ENCODE measurements at places on chromosomes 6 and 20. TPM values are rescaled to one million over a fixed set of nuclear protein-coding genes. Genes with fewer than 3 reads are reported as not detected.

DNA sequence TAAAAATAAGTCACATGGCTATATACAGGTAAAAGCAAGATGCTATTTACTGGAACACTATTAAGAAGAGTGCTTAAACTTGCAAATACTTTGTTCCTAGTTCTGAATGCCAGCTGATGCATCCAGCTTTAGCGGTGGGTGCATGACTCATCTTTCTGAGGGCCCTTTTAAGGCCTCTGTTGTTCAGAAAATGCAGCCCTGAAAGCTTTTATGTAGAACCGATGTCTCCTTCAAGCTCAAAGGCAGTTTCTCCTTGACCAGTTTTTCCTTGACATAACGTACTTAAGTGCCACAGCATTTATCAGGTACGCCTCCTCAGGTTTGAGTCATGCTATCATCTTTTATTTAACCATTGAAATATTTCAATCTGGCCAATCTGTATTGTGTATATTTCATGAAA lies 82.8 kb downstream of the MLIP start:
- DNase-seq: peak; percentile 10

- DNase-seq: no peak
Observed at GRCh38 chr20:2349801-2350200, 30.9 kb upstream of the TGM6 start.

GRCh38 chr20:57326667-57327455 lies 2.7 kb upstream of the SPO11 start:
- peak; percentile 31 for DNase-seq

GRCh38 chr6:88910922-88911778 lies 52.3 kb downstream of the RNGTT start:
- no peak for DNase-seq

DNA sequence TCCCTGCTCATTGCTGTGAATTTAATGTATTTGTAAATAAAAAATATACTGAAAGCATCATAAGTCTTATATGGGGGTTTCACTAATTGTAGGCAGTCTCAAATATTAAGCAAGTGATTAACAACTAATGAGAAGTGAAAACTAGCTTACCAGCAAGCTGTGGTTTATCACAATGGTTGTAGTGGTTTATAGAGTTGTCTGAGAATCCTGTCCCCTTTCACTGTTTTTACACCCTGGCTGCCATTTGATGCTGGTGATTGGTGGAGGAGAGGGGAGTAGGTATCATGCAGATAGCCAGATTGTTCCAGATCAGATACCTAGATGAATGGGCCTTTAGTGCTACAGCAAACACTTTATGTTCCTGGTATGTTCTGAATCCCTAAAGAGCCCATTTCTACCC lies 6.0 kb downstream of the MKKS start:
- DNase-seq: no peak

DNA sequence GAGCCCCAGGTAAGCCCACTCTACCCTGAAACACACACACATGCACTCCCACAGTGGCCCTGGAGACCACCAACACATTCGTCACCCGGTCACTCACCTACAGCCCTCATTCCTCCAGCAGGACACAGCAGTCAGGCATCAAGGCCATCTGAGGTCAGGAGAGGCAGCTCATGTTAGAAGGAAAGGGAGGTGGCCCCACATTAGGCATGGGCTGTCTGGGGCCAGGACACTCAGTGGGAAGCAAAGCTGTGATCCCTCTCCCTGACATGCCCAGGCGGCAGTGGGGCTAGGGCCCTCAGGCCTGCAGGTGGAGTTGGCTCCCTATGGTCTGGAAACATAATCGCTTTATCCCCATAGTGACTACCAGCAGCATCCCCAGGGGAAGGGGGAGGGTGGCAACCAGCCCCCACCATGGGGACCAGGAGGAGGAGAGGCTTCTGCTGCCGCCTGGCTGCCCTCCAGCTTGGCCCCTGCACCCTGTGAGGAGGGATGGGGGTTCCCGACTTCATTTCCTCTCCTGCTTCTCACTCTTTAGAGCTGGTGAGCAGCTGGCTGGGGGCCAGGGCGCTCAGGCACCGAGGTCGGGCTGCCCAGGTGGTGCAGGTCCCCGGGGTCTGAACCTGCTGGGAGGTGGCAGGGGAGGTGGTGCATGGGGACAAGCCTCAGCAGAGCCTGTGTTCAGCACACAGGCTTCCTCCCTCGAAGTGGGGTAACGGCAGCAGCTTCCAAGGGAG lies 76.6 kb upstream of the CST7 start:
- DNase-seq: no peak

GRCh38 chr6:20943040-20943627 lies 408.9 kb downstream of the CDKAL1 start:
- no peak for DNase-seq

DNA sequence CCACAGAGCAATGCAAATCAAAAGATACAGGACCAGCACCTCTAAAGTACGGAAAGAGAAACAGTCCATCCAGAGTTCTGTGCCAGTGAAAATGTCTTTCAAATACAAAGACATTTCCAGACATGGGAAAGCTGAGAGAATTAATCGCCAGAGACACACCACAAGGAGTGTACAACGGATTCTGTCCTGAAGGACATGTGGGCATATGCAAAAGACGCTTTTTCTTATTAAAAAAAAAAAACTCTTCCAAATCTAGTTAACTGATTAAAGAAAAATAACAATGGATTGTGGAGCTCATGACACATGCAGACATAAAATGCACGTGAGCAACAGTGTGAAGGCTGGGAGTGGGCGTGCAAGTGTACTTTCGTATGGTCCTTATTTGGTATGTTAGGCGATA lies 22.8 kb downstream of the KIF25 start:
- no peak for DNase-seq

- DNase-seq: no peak
Observed at GRCh38 chr6:73722318-73723060, 26.5 kb downstream of the CD109 start.

DNA sequence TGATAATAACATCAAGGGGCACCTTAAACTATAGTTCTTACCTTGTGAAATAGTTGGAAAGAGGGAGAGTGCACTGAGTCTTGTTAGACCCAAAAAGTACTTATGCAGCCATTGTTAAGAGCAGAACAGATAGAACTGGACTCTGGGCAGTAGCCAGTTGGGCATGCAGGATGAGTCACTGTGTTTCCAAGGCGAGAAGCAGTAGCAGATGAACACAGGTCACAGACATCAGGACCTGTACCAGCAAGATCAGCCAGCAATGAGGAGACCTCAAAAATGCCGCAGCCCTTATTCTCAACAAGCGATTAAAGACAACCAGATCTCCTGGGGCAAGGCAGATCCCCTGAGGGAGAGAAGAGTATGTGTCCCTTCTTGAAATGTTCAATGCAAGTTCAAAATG lies 79.0 kb downstream of the SAMD3 start:
- no peak for DNase-seq

DNA sequence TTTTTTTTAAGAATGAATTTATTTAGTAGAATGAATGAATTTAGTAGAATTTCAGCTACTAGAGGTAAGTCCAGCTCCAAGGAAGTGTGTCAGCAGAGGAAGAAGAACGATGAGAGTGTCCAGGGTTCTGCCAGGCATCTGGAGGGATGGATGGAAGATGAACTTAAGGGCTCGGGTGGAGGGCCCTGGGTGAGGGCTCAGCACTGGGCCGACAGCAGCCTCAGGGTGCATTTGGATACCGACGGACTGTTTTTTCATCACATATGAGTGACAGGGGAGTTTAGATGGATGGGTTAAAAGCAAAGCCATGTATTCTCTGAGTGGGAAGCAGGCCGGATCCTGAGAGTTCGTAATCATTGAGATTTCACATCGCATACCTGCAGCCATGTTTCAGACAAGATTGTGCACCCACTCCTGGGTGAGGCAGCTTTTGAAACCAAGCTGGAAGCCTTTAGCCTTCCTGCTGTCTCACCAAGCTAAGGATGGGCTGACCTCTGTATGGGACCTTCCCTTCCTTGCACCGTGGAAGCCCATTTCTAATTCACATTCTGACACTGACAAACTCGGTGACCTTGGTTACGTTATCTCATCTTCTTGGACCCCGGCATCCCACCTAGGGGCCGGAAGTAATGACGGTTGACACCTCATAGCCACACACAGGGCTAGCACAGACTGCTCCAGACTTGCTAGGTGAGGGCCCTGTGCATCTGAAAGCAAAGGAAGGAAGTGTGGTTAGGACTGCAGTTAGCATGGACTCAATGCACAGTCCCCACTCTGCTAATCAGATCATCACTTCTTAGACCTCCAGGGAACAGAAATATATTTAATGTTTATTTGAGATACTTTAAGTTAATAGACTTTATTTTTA lies 228.5 kb downstream of the SLC24A3 start:
- DNase-seq: no peak

DNA sequence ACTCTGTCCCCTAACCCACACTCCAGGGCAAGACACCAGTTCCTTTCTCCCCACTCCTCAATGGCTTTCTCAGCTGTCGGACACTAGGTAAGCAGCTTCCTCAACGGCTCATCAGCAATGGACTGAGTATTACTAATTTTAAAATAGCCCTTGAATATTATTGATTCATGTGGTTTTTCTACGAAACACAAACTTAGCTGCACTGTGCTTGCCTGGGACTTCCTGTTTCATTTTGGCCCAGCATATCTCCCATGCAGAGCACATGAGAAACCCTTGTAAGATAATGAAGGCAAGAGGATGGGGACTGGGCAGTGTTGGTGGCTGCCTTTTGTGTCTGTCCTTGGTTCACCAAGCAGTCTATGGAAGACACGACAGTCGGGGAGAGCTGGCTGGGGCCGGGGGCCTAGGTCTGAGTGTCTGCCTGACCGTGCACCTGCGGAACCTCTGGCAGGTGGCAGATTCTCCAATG lies 48.9 kb downstream of the RNASET2 start:
- DNase-seq: no peak

Gene SPINT4
- total RNA-seq: not detected

Gene IYD
- not detected for total RNA-seq

Gene MLN
- total RNA-seq: not detected

Gene PDE7B
- not detected for total RNA-seq

Gene SLC17A1
- total RNA-seq: not detected

Gene CLPSL2
- total RNA-seq: 10.8 TPM

Gene RIPPLY2
- 0.90 TPM for total RNA-seq

Gene ULBP1
- total RNA-seq: 0.33 TPM

All from H7 (cell line).